Activated naive CD8-positive, alpha-beta T cell treated with anti-CD3 and anti-CD28 coated beads, Interleukin-2, amount 10 ng/mL, durations not matched to agents 7 days and 5 days (primary cell): ENCODE measurements at places on chromosomes 12 and 14. TPM values are rescaled to one million over a fixed set of nuclear protein-coding genes. Genes with fewer than 3 reads are reported as not detected.

DNA sequence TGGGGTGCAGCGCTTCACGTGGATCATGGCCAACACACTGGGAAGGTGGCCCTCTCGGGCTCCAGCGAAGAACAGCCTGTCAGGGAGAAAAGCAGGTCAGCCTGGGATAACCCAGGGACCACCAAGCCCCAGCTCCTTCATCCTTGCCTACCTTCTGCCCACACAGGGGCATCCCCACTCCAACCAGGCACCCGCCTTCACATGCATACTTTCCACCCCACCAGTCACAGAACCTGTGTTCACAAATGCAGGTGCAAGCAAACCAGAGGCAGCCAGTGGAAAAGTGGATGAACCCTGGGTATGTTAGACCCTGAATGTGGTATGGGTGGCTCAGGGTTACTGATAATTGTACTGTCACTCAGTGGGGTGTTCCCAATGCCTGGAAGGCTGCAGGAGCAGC is 12.4 kb upstream of the CEBPE start:
- DNase-seq: no peak

DNA sequence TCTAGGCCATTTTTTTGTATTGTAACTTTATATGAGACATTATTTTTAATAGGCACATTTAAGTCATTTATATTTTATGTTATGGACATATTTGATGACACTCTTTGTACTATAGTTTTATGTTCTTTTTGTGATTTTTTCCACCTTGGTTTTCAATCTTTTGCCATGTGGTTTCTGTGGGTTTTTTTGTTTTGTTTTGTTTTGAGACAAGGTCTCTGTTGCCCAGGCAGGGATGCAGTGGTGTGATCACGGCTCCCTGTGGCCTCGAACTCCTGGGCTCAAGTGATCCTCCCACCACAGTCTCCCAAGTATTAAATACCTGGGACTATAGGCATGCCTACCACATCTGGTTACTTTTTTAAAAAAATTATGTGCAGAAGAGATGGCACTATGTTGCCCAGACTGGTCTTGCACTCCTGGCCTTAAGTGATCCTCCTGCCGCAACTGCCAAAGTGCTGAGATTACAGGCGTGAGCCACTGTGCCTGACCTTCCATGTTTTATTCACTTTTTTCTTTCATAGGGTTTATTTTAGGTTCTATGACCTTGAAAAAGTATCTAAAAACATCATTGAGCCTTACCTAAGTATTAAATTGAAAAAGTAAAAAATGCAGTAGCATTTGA is 16.3 kb downstream of the MSRB3 start:
- no peak for DNase-seq

GRCh38 chr12:106982229-106982628 is 4.7 kb downstream of the MTERF2 start:
- DNase-seq: no peak

DNA sequence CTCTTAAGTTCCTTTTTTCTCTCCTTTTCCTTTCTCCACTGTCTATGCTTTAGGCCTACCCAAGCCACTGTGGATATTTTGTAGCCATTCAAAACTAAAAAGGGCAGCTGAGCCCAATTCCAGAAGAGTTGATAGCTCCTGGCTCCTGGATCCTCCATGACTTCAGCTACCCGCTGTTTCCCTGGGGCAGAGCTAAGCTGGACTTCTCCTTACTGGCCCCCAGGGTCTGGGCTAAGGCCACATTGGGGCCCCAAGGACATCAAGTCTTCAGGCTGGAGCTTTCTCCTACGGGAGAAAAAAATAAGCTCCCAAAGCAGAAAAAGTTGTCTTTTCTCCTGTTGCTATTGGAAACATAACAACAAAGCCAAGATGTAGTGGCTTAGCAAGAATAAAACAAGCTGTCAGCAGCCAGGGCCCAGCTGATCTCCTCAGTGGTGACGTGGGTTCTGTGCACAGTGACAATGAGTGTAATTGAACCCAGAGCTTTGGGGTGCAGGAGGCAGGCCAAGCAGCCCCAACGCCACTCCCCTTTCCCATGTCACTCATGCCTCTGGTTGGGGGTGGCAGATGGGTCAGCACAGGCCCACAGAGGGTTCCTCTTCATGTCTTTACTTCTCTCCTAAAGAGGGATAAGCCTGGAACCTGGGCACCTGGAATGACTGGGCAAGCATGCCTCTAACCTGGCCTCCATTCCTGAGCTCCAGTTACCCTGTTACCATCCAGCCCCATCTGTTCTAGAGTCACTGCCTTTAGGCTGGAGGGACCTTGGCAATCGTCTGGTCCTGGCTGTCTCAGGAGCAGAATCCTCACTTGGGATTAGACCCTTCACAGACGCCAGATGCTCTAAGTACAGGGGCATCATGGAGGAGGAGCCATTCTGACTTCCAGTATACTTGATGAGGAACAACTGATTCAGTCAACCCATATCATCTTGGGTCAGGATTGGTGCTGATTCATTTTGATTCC is 171.2 kb downstream of the ZFP36L1 start:
- DNase-seq: no peak

GRCh38 chr14:57854571-57854970 is 11.3 kb downstream of the SLC35F4 start:
- DNase-seq: no peak

Gene SPIC
- not detected for total RNA-seq

Gene HEATR5A
- 11.5 TPM for total RNA-seq

Gene PRB2
- total RNA-seq: not detected

GRCh38 chr14:76975051-76975450 is 53.5 kb downstream of the IRF2BPL start:
- no peak for DNase-seq

DNA sequence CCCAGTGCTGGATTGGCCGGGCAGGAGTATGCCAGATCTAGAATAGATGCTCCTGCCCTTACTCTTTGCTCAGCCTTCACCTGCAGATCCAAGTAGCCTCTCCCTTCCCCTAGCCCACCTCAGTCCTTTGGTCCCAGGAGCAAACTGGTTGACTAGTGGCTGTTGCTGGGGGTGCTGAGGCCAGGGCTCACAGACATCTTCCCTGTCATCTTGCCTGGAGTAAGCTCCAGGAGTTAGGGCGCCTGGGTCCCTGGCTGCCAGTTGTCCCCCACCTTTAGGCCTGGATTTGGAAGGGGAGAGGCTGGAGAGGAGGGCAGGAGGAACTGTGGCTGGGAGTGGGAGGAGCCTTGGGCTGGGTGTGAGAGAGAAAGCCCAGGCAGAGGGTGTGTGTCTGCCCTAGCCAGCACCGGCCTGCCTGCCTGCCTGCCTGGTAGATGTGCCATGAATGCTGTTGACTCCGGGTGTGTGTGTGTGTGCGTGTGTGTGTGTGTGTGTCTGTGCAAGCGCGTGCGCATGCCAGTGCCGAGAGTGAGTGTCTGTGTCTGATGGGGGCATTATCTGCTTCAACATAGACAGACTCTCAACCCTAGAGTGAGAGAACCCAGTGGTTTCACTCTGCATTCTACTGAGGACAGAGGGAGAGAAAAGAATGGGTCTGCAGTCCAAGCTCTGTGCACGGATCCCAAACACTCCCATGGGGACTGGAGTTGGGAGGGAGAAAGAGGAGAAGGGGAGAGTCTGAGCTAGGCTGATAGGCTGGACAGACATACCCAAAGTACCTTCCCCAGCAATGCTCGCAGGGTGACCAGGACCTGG is 845 bp upstream of the RARG start:
- peak; percentile 58 for DNase-seq

GRCh38 chr14:53103636-53104340 is 49.3 kb downstream of the DDHD1 start:
- DNase-seq: no peak

DNA sequence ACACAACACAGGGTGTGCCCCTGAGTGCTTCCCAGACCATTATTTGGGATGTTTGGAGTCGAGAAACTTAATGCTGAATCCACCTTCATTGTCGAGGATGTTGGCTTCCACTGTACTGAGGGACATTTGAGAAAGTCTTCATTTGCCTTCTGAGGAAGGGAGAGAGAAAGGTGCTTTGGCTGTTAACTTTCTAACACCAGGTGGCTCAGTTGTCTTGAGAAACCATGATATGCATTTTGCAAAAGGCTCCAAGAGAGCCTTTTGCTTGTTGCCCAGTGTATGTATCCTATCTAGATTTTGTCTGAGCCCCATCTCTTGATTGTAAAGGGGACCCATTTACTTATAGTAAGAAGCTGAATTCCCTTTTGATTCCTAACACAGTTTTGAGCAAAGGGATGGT is 28.6 kb upstream of the NRXN3 start:
- DNase-seq: no peak

Gene KRT7
- total RNA-seq: 8.9 TPM
